Bladder microvascular endothelial cell (primary cell): ENCODE measurements at places on chromosomes 2 and 18. TPM values are rescaled to one million over a fixed set of nuclear protein-coding genes. Genes with fewer than 3 reads are reported as not detected.

The ANKRD30B gene
- total RNA-seq: not detected in 2 replicates

The EVX2 gene
- total RNA-seq: not detected in 2 replicates

The PDE11A gene
- under 0.01 TPM in 2 replicates for total RNA-seq

The CHRNG gene
- total RNA-seq: not detected in 2 replicates

The ITGB6 gene
- total RNA-seq: not detected in 2 replicates

The FOSL2 gene
- total RNA-seq: 32.7 and 83.8 TPM in 2 replicates

The CACNB4 gene
- total RNA-seq: under 0.01 and 0.38 TPM in 2 replicates

The NAT8 gene
- not detected in 2 replicates for total RNA-seq

The SKA1 gene
- total RNA-seq: 5.6 and 10.7 TPM in 2 replicates

The NT5C1B gene
- total RNA-seq: not detected in 2 replicates

The ERBB4 gene
- under 0.01 and 0.06 TPM in 2 replicates for total RNA-seq

The RAX gene
- not detected in 2 replicates for total RNA-seq

The MOCOS gene
- 0.19 and 0.32 TPM in 2 replicates for total RNA-seq

The PLGLB1 gene
- total RNA-seq: 0.16 and 5.9 TPM in 2 replicates

The AMER3 gene
- not detected in 2 replicates for total RNA-seq

The RSAD2 gene
- total RNA-seq: 1.9 and 5.3 TPM in 2 replicates

The RALBP1 gene
- total RNA-seq: 76.9 and 77.3 TPM in 2 replicates

The NEU2 gene
- not detected in 2 replicates for total RNA-seq

The APCDD1 gene
- total RNA-seq: not detected in 2 replicates

The GLI2 gene
- total RNA-seq: under 0.01 TPM in 1 of 2 replicates, not detected in the other

The PDCD1 gene
- not detected in 2 replicates for total RNA-seq

The SERPINB5 gene
- total RNA-seq: under 0.01 TPM in 1 of 2 replicates, not detected in the other

The SPDYA gene
- total RNA-seq: 0.32 and 1.3 TPM in 2 replicates

The ABCG8 gene
- total RNA-seq: not detected in 2 replicates

The MBOAT2 gene
- 11.0 and 20.0 TPM in 2 replicates for total RNA-seq

The EMX1 gene
- not detected in 2 replicates for total RNA-seq

The TRIM43 gene
- not detected in 2 replicates for total RNA-seq

The CD8B gene
- total RNA-seq: not detected in 2 replicates

The TM4SF20 gene
- not detected in 2 replicates for total RNA-seq

The ONECUT2 gene
- 0.06 TPM in 1 of 2 replicates, not detected in the other for total RNA-seq

The REG1B gene
- total RNA-seq: not detected in 2 replicates

The HOXD13 gene
- total RNA-seq: not detected in 2 replicates

The PSMA8 gene
- total RNA-seq: not detected in 2 replicates

The KRTCAP3 gene
- 0.44 and 0.49 TPM in 2 replicates for total RNA-seq

The SERPINB13 gene
- total RNA-seq: not detected in 2 replicates

The TSPYL6 gene
- not detected in 2 replicates for total RNA-seq

The LINC00305 gene
- not detected in 2 replicates for total RNA-seq

The SOWAHC gene
- 5.2 and 7.7 TPM in 2 replicates for total RNA-seq

The ZSWIM2 gene
- total RNA-seq: 0.13 TPM in 1 of 2 replicates, not detected in the other

The TXNL1 gene
- 19.1 and 46.4 TPM in 2 replicates for total RNA-seq

The CFAP53 gene
- 0.16 and 0.31 TPM in 2 replicates for total RNA-seq

The FBXO15 gene
- 0.06 and 0.16 TPM in 2 replicates for total RNA-seq

The DPY30 gene
- 57.8 and 58.5 TPM in 2 replicates for total RNA-seq

The REG3A gene
- not detected in 2 replicates for total RNA-seq

The PTRHD1 gene
- total RNA-seq: 26.3 and 37.2 TPM in 2 replicates

The ASTL gene
- not detected in 2 replicates for total RNA-seq

The CCDC148 gene
- 0.44 and 0.65 TPM in 2 replicates for total RNA-seq

The PLEK gene
- 0.06 and 0.16 TPM in 2 replicates for total RNA-seq

The IL1A gene
- total RNA-seq: 0.13 and 0.32 TPM in 2 replicates

The NCK2 gene
- 31.7 and 93.1 TPM in 2 replicates for total RNA-seq

The EDAR gene
- total RNA-seq: not detected in 2 replicates

The CNPPD1 gene
- total RNA-seq: 21.4 and 39.2 TPM in 2 replicates

The DOCK10 gene
- 1.6 and 9.0 TPM in 2 replicates for total RNA-seq

The CTLA4 gene
- total RNA-seq: 0.16 TPM in 1 of 2 replicates, not detected in the other

The DNAJC5G gene
- total RNA-seq: 0.16 and 4.4 TPM in 2 replicates
